Fibroblast of lung (primary cell): ENCODE measurements at places on chromosomes 2 and 18. TPM values are rescaled to one million over a fixed set of nuclear protein-coding genes. Genes with fewer than 3 reads are reported as not detected.

- peak; percentile 55 for DNase-seq
These were observed 146.3 kb downstream of the HNMT start for GRCh38 chr2:138110453-138111083.

GRCh38 chr18:68445668-68446426, 269.1 kb downstream of the TMX3 start:
- DNase-seq, result no peak

Gene ICOS
- not detected in 2 replicates for total RNA-seq

Gene NDC80
- total RNA-seq, result 1.0 and 9.7 TPM in 2 replicates

Gene LYG2
- not detected in 2 replicates for total RNA-seq

GRCh38 chr2:79993144-79993543, 311.4 kb downstream of the LRRTM1 start:
- no peak for DNase-seq

- DNase-seq, result no peak
These were observed 329.8 kb downstream of the PTPRM start for GRCh38 chr18:7896805-7897518.

GRCh38 chr18:21069468-21069867, 42.1 kb downstream of the ROCK1 start:
- DNase-seq, result no peak

Gene POTEJ
- total RNA-seq, result not detected in 2 replicates

DNA sequence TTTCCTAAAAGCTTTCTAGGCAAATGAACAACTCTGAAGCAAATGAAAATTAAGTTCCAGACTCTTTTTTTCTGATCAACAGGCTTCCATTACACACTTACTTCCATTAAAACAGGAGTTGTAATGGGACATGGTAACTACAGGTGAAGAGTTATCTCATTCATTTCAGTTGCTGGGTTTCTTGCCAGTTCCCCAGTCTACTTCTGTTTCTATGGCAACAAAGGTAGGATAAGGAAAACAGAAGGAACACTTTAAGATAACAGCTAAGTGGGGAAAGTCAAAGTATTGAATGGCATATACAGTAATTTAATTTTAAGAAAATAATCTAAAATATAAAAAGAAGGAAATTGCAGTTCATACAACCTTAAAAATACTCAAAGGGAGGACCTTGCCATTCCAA, 25.1 kb downstream of the BAZ2B start:
- DNase-seq, result no peak

DNA sequence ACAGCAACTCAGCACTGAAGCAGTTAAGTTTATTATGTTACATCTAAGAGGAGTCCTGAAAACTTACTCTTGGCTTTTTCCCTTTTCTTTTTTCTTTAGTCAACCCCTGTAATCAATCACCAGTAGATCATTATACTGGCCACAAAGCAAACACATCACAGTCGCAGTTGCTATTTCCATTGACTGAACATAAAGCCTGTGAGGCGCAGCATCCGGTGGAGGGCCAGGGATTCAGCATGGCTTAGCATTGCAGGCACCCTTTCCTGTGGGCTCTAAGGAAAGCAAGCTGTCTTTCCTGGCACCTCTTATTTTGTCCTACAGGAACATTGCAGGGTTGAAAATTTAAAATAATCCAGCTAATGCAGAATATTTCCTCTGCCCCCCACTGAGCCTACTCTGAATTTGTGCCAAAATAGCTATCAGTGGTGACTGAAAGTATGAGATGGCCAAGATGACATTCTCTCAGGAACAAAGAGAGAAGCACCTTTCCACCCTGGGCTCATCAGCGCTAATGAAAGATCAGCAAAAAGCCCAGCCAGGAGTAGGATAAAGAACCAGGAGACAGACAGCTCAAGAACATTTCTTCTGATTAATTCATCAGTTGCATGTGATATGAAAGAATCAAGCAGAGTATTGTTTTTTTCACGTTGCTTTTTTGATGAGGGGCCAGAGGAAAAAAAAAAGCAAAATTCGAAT, 85.3 kb upstream of the SULT1C3 start:
- DNase-seq, result no peak

- DNase-seq, result no peak
These were observed 65.8 kb downstream of the INO80D start for GRCh38 chr2:206020171-206020570.

Gene IL37
- not detected in 2 replicates for total RNA-seq

- no peak for DNase-seq
These were observed 149.2 kb downstream of the DYSF start for GRCh38 chr2:71602581-71602980.

- DNase-seq, result no peak
These were observed 606.9 kb upstream of the NRXN1 start for GRCh38 chr2:51638811-51639210.

Gene QPCT
- 3.9 and 8.4 TPM in 2 replicates for total RNA-seq

GRCh38 chr2:130302164-130302886, 40.4 kb upstream of the IMP4 start:
- no peak for DNase-seq

DNA sequence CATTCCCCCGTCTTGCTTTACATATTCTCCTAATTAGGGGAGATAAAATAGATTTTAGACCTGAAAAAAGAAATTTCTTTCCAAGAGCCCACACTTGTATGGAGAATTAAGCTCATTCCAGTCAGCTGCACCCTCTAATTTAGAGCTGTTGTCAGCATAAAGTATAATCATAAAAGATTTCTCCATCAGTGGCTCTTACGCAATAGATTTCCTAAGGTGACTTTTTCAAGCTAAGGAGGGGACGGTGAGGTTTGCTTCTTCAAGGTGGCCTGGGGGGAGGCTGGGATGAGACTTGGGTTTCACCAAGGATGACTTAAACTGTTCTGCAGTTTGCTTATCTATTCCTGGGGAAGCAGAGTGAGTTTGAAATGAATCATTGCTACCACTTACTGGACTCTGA, 426.2 kb downstream of the NBAS start:
- DNase-seq, result no peak

DNA sequence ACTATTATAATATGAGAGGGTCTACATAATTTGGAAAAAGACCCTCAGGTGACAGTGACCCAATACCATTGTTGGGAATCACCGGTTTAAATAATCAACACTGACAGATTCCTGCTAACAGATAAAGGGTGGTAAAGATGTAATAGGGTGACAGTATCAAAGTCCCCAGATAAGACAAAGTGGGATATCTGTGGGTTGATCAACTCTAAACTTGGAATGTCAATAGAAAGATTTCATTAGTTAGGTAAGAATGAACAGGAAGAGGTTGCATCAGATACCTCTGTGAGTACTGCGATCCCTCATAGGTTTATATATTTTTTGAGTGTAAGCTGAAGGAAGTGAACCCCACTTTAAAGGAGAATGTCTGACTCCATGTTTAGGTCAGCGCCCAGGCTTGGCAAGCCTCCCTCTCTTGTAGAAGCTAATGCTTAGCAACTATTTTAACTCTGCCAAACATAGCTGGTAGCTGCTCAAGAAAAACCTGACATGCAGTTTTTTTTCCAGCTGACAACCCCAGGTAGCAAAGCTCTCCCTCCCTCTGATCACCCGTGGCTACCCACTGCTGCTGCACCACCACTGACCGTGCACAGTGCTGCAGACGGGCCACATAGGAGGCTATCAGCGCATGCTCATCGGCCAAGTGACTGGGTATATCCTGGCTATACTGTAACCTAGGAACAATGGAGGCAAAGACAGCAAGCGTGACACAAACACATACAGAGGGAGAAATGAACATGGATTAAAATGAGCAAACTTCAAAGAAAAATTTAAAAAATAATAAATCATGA, 113.3 kb upstream of the DNMT3A start:
- DNase-seq, result no peak

DNA sequence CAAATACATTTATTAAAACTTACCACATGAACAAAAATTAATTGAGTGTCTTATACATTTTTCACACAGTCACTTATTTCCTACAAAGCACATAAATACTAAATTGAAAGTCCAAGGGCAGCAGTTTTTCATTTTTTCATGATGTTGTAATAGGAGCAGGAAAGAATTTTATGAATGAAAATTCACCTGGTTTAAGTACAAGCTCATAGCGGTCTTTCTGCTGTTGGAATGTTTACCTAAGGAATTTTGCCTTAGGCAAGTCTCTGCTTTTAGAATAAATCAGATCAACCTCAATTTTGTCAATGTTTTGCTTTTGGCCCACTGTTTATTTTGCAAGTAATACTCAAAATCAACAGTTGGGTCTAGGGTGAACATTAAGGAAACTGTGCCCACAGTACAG, 40.0 kb downstream of the ETAA1 start:
- DNase-seq, result peak; percentile 42

Gene ITGA6
- total RNA-seq, result 2.6 and 19.8 TPM in 2 replicates

- peak; percentile 2 for DNase-seq
These were observed 202.4 kb downstream of the ARL6IP6 start for GRCh38 chr2:152920846-152921245.

Gene REG3G
- not detected in 2 replicates for total RNA-seq

Gene ASXL2
- 4.6 and 5.9 TPM in 2 replicates for total RNA-seq

Gene ZNF512
- 16.4 and 23.6 TPM in 2 replicates for total RNA-seq

DNA sequence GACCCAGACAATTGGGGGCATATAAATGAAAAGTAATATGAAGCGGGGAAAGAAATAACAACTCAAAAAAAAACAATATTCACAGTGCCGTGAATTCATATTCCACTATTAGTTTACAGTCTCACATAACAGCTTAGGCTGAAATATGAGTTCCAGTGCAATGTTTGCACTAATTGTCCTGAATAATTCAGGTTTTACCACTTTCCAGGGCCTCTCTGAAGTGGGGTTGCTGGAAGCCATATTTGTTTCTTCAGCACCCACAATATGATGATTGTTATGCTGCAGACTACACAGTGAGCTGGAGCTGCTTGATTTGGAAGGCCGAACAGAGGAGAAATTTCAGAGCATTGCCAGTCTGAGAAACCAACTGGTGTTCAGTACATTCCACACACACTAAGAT, 894.5 kb upstream of the ACVR2A start:
- no peak for DNase-seq

DNA sequence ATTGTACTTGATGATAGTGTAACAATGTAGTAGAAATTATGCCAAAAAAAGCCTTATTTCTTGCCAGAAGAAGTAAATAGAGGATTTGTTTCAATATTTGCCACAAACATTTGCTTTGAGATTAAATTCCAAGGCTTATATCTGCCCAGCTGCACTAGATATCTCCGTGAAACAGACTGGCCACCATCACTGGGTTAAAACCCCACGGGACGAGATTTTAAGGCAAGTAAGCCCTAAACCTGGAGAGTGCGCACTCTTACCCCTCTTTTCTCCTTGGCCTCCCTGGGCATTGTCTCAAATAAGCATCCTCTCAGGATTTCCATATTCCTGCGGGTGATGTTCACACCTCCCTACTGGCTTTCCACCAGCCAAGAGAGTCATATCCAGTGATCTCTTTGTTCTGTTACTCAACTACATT, 334.4 kb downstream of the AGPS start:
- DNase-seq, result no peak

Gene IL1F10
- total RNA-seq, result not detected in 2 replicates

DNA sequence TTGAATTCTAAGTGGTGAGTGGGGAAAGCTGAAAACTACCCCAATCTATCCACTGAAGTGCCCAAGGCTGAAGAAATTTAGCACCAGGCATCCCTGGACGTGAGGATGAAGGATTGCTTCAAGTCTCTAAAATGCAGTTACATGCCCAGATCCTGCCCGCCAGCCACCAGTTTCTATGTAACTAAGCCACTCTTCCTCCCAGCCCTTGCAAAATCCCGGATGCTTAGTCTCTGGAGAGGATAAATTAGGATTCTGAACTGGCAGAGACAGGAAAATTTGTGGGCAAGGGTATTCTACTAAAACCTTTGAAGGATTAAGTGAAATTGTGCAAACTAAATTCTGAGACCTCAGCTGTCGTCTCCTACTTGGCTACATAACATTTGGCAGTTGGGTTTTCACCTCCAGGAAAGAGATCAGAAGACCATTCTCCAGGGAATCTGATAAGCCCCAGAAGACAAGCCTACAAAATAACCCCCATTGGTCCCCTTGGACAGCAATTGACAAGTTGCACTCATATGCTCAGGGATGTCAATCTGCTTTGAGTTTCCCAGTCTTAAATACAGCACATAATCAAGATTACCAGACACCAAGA, 93.9 kb upstream of the CD226 start:
- DNase-seq, result no peak

GRCh38 chr2:231334179-231334930, 61.2 kb upstream of the B3GNT7 start:
- peak; percentile 8 for DNase-seq

Gene AGBL5
- total RNA-seq, result 19.8 TPM in 2 replicates

- DNase-seq, result peak; percentile 36
These were observed 10.6 kb downstream of the MAPRE2 start for GRCh38 chr18:35051641-35052377.

Gene PCARE
- under 0.01 TPM in 1 of 2 replicates, not detected in the other for total RNA-seq
